AG04449 (cell line): ENCODE measurements at places on chromosomes 11 and 22.

DNA sequence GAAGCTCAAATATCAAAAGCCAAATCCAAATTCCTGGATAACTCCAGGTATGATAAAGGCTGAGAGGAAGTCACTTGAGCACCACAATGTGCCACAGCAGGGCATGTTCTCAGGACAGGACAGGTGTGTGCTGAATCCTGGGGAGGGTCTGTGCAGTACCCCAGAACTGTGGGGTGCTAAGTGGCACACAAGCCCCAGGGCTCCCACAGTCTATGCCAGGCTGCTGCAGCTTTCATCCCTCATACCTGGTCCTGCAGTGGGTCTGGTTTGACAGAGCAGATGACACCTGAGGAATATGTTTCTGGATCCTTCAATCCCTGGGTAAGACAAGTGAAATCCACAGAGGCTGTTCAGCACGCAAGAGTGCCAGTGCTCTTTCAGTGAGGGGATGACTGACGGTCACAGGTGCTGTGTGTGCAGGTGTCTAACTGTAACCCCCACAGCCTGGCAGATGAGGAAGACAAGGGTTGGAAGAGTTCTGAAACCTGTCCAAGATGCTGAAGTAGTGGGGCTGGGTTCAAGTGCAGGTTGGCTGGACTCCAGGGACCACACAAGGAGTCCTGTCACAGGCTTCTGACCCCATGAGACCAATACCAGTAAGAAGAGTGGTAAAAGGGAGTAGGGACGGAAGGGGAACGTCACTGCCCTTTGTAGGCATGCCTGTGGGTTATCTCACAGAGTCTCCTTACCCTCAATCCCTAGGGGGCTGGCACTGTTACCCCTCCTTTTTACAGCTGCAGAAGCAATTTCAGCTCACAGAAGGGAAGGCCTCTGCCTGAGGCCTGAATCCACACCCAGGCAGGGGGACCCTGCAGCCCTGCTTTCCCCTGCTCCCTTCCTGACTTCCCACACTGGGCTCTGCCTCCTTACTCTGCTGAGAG lies 14.1 kb downstream of the SERPIND1 start:
- no peak for DNase-seq

DNA sequence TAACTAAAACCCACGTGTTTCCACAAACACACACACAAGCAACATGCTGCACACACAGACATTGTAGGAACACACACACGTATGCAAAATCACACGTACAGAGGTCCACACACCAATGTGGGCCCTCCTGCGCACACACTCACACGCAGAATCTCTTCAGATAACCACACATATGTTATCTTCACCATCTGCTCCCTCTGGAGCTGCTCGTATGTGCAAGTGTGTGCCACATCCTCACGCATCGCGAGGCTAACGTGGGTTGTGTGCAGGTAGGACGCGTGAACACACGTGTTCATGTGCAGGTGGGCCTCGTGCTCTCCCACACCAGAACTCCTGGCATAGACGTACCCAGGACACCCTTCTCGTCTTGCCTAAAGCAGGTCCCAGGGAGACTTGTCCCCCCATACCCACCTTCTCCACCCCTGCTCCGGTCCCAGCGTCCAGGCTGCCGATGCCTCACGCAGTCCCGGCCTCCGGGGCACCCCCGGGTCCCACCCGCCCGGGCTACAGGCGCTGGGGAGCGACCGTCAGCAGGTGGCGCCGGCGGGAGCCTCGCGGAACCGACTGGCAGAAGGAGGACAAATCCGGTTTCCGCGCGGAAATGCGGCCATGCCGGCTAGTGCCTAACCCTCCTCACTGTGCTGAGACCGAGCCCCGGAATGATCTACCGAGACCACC lies 10.3 kb upstream of the IGSF9B start:
- DNase-seq, result no peak

- no peak for DNase-seq
Observed at GRCh38 chr11:44680982-44681597, 45.7 kb upstream of the TSPAN18 start.

DNA sequence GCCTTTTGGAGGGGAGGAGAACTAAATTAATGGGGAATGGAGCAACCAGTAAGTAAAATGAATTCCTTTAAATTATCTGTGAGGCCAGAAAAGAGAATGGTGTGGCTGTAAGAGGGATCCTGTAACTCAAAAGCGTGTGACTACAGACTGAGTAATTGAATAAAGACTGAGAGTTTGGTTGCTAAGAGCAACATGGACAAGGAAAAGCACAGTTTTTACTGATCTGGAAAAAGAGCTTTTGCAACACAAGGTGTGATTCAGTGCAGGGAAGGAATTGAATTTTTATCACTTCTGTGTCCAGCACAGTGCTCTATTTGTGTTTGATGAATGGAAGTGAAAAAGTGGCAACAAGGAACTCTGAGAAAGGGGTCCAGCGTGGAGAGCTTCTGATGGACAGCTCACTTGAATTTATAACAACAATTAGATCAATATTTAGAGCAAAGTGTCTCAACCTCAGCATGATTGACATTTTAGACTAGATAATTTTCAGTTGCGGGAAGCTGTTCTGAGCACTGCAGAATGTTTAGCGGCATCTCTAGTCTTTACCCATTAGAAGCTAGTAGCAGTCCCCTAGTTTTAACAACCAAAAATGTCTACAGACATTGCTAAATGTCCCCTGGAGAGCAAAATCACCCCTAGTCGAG lies 202.8 kb upstream of the BDNF start:
- peak; percentile 51 for DNase-seq

DNA sequence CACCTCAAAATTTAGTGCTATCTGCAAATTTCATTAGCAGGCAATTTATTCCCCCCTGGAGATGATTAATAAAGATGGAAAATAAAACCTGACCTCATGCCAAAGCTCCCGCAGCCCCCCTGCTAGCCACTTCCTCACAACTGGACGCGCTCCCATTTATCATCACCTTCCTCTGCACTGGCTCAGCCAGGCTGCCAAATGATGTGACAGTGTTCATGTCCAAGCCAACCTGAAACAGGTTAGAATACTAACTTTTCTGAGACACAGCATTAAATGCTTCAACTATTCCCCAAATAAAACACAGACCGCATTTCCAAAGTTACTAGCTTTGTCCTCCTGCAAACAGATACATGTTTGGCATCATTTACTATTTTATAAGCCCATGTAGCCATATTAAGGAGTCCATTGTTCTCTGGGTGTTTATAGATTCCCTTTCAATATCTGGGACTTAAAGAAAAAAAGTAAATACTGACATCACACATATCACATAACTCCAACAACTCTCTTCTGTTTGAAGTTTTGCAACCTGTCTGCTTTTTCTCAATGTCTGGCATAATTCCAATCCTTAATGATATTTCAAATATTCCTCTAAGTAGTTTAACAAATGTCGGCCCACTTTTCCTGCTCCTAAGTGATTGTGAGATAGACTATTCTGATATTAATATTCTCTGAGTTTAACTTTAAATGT lies 829.7 kb upstream of the FAT3 start:
- DNase-seq, result no peak

DNA sequence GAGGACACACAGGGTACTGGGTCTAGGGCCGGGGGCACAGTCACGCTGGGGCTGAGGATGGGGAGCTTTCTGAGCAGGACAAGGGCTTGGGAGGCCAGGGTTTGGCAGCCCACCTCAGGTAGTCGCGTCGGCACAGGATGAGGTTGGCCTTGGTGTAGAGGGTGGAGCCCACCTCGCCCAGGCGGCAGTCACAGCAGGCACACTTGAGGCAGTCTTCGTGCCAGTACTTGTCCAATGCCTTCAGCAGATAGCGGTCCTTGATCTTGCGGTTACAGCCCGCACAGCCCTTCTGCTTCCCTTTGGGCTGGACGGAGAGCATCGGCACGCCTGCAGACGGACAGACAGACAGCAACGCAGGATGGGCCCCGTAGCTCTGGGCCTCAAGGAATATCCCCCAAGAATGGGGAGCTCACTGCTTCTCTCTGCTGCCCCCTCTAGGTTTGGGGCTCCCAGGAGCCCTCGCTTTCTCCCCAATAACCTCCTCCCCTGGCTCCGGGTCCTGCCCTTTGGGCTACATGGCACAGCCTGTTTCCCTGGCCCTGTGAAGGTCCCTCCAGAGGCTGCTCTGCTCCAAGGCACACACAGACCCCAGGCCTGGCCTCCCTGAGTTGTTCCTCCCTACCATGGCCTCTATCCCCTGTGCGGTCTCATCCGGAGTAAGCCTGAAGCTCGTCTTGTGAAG lies 33.4 kb downstream of the LMO1 start:
- no peak for DNase-seq

DNA sequence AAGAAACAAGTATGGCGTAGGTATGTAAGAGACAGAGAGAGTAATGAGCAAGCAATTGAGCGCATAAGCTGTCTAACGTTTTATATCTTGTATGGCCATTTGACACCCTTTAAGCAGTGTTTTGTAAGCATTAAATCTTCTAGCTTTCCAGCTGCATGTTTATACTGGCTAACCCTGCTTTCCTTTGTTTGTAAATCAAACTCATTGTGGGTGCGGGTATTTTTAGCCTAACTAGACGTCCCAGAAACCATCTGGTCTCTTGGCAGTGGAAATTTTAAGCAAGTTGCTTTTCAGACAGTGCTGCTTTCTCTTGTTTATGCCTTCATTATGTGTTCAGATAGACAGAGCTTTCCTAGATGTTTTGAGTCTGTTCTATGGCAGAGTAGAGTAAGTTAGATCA lies 73.5 kb downstream of the RNF169 start:
- DNase-seq, result peak; percentile 58
